ENCODE measurements at places on chromosomes 2 and 18.

GRCh38 chr2:44705876-44706480 lies 235.5 kb upstream of the SIX3 start:
- DNase-seq = no peak

- DNase-seq = no peak
These were observed 122.5 kb downstream of the PLA2R1 start for GRCh38 chr2:159939946-159940345.

- DNase-seq = no peak
These were observed 425.5 kb upstream of the PKDCC start for GRCh38 chr2:41622301-41622700.

GRCh38 chr18:3879114-3879835 lies 429.3 kb downstream of the TGIF1 start:
- DNase-seq = no peak

DNA sequence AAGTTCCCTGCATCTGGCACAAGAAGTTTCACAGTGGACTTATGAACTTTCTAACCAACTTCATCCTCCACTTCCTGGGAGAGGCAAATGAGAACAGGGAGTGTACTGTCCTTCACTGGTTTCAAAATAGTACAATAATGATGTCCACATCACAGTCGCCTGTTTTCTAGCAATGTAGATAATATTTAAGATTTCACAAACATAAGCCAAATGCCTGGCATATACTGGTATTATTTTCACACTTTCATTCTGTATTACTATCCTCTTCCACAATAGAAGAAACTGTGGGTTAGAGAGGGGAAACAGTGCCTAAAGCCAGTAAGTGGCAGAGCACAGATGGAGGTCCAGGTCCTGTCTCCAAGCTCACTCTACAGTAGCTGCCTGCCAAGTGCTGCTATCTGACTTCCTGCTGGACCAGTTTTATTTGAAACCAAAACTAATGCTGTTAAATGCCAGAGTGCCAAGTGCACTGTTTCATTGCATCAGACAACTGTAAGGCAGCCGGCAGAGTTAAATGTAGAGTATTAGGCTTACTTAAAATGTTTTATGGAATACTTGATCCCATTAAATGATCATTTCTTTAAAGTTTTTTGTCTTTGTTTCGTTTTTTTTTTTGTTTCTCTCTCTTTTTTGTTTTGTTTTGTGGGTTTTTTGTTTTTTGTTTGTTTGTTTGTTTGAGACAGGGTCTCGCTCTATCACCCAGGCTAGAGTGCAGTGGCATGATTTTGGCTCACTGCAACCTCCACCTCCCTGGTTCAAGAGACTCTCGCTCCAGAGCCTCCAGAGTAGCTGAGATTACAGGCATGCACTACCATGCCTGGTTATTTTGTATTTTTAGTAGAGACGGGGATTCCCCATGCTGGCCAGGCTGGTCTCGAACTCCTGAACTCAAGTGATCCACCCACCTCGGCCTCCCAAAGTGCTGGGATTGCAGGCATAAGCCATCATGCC lies 15.1 kb downstream of the COBLL1 start:
- peak; percentile 70 for DNase-seq

GRCh38 chr2:160510617-160511016 lies 17.0 kb upstream of the RBMS1 start:
- DNase-seq = no peak

DNA sequence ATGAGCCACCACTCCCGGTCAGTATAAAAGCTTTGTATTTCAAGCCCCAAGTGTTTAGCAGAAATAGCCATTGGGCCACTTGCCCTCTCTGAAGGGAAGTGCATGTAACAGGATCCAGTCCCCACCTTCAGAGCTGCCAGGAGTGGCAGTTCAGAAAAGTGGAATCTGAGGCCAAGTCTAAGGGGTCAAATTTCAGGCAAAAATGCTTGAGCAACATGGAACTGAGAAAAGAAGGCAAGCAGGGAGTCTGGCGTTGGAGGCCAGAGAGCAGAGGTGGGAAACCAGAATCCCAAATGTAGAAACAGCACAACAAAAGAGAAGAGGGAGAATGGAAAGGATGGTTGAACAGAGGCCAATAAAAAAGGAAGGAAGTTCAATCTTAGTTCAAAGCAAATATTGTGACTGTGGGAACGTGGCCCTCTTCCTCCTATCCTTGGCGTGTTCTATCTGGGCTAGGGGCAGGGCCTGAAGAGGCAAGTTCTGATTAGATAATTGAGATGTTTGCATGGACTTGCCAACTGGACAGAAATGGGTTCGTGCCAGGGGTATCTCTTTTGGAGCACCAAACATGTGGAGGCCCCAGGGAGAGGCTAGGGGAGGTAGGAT lies 102.2 kb downstream of the AP1S3 start:
- DNase-seq = no peak

DNA sequence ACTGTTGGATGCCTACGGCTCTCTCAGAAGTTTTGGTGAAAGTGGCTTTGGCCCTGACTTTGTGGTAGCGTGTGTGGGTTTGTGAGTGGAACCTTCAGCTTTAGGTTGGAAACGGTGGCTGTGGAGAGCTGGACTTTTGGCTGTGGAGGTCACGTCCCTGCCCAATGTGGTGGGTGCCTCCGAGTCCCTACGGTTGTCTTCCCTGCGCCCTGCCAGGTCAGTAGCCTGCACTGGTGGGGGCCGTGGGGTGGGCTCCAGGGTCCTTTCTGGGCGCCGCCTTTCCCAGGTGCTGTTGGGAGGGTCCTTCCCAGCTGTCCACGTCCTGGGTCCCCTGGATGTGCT lies 11.1 kb downstream of the COLEC11 start:
- no peak for DNase-seq

DNA sequence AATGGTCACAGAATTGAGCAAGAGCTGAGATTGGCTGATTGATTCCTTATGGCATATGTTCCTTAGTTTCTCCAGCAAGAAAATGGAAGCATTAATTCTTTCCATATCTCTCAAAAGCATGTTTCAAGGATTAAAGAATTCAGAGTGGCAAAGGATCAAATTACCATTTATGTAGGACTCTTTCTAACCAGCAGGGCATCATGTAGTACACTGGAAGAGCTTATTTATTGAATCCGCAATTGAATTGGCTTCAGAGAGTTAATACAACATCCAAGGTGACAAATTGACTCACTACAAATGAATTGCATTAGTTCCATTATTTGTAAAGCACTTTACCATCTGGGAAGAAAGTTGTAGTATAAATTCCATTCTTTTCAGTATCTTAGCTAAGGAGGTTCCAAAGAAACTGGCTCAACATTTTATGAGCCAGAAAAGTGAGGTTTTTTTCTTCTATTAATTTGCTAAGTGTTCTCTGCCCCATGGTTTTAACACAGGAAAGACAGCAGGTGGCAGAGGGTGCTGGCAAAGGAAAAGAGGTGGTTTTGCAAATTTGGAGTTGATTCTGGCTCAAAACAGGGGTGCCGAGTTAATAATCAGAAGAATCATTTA lies 409.9 kb downstream of the MTX2 start:
- DNase-seq = no peak

DNA sequence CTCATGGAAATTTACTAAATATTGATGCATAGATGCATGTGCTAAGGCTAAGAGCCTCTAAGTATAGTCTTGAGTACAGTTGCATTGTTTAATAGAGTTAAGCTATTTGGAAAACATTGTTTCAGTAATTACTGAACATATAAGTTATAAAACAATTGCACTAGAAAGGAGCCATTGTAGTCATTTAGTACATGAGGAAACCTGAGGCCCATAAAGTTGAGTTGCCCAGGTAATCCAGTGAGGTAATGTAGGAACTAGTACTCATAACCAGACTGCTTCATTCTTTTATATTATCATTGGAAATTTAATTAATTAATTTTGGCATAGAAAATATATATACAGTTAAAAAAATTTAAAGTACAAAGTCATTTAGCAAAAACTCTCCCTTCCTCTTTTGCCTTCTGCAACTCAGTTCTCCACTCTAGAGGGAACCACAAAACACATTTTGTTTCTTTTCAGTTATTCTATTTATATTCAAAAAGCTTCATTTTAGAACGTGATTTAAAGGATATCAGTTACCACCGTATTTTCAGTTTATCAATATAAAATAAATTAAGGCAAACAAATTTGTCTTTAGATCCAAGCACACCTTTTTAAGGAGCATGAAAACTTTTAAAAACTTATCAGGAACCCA lies 27.8 kb upstream of the TBR1 start:
- DNase-seq = no peak

- no peak for DNase-seq
These were observed 242.5 kb downstream of the RPIA start for GRCh38 chr2:88933980-88934379.

- DNase-seq = peak; percentile 81
These were observed 18.6 kb upstream of the NCL start for GRCh38 chr2:231482806-231483391.

DNA sequence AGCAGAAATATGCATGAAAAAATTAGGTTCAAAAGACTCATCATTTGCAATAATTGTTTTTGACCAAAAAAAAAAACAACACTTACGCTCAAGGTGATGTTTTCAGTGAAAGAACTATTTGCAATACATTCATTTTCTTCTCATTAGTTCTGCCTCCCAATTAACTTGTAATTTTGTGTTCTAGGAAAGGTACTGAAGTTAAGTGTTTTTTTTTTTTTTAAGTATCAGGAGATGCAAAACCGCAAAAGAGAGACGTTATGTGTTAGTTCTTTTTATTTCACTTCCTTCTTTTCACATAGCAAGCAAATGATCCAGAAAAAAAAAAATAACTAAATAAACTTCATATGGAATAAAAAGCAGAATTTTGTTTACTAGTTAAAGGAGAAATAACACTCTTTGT lies 735.2 kb upstream of the GCFC2 start:
- no peak for DNase-seq

- no peak for DNase-seq
These were observed 12.9 kb downstream of the IGFBP2 start for GRCh38 chr2:216646116-216646515.

Measured in right lobe of liver (tissue), 6 donors.